ENCODE measurements at places on chromosomes 2 and 18.
A peak's percentile ranks its signal among the peaks of the same experiment; 100 is the strongest.

DNA sequence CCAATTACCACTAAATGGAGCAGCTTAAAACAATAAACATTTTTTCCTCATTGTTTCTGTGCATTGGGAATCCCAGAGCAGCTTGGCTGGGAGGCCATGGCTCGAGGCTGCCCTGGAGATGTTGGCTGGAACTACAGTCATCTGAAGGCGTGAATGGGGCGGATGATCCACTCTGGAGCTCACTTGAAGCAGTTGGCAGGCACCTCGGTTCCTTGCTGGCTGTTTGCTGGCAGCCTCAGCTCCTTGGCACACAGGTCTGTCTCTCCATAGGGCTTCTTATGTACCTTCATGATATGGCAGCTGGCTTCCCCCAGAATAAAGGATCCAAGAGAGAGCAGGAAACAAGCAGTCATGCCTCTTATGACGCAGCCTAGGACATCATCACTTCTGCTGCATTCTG, 227.0 kb upstream of the COPS8 start:
- DNase-seq, result no peak

GRCh38 chr2:86628091-86628522, 4.4 kb upstream of the RNF103 start:
- DNase-seq, result no peak

GRCh38 chr2:127059559-127059958, 47.4 kb downstream of the BIN1 start:
- no peak for DNase-seq

DNA sequence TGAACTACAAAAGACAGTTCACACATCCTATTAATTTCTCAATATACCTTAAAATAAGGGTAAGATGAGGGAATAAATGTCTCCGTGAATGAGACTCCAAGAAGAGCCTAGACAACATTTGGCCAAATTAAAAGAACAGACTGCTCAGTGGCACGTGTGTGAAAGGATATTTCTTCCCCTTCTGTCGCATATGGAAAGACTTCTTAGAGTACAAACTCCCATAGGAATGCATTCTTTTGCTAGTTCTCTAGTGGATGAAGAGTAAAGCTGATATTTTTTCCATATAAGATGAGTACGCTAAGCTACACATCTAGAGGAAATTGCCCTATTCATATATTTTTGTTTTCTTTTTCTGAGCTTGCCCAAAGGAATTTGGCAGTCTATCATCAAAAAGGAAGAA, 710.0 kb upstream of the ID2 start:
- DNase-seq, result no peak

GRCh38 chr18:48939205-48940097, 11.3 kb downstream of the SMAD7 start:
- DNase-seq, result no peak

DNA sequence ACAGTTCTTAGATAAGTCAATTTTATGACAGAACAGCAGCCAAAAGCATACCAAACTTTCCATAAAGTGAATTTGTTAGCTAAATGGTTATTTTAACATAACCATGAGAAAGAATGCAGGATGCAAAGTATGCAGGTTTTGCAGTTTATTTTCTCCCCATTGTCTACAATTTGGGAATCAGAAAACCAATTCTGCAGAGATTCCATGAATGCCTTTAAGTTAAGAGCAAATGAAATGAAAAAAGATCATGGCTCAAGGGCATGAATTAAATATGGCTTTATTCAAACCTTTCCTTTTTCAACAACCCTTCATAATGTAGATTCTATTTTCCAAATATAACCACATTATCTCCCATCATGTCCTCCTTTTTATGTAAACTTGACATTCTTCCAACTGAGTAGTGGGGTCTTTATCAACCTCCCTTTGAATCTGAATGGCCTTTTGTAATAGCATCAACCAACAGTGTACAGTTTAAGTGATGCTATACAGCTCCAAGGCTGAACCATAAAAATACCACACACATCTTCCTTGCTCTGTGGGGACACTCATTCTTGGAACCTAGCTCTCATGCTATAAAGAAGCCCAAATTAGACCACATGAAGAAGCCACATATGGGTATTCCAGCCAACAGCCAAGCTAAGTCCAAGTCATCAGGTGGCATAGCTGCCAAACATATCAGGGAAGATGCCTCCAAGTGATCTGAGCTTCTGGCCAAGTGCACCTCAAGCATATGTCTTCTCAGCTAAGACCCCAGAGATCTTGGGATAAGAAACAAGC, 49.8 kb downstream of the PIAS2 start:
- DNase-seq, result no peak

DNA sequence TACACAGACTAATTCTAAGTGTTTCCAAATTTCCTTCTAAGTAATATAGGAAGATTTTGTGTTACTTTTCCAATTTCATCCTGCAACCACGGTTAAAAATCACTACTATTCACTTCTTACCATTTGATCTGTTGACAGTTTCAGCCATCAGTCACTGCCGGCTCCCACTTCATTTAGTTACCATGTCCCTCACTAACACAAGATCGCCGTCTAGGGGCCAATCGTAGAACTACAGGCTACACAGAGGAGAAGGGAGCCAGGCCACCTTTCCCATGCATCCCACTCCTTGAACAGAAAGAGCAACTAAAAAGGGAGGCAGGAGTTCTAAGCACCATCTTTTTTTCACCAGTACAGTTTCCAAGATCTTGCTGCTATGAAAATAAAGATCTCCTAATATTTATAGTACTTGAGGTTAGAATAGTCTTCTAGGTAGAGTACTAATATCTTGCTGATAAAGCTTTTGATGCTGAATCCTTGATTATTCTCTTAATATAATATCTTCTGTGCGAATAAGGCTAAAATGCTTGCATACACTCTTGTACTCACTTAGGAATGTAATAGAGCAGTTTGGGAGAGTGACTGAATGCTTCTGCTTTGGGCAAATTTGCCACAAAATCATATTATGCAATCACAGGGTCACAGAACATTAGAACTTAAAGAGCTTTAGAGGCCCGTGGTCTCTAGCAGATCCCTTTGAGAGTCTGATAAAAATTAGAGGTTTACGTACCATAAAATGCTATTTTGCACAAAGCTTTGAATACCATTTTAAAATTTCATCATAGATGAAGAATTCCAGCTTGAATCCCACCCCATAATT, 39.5 kb upstream of the CYP1B1 start:
- DNase-seq, result peak; percentile 65

- DNase-seq, result no peak
These were observed 87.9 kb upstream of the LRRTM1 start for GRCh38 chr2:80392441-80392840.

GRCh38 chr2:164898475-164898874, 56.9 kb downstream of the SLC38A11 start:
- DNase-seq, result no peak

GRCh38 chr18:21599585-21600525, 649 bp downstream of the ESCO1 start:
- peak; percentile 74 for DNase-seq

GRCh38 chr18:44627280-44627679, 53.4 kb upstream of the SETBP1 start:
- no peak for DNase-seq

Measured in HuH-7 (cell line).